ENCODE measurements at places on chromosomes 6 and 20. TPM values are rescaled to one million over a fixed set of nuclear protein-coding genes. Genes with fewer than 3 reads are reported as not detected.
A peak's percentile ranks its signal among the peaks of the same experiment; 100 is the strongest.

Gene PLCB4
- total RNA-seq, result 2.9 TPM

GRCh38 chr6:47348316-47348863, 38.7 kb upstream of the TNFRSF21 start:
- H3K36me3 ChIP-seq, result no peaks in the 10 kb centered on the region
- H3K4me1 ChIP-seq, result no peaks in the 10 kb centered on the region
- no peaks in the 10 kb centered on the region for H3K27me3 ChIP-seq
- DNase-seq, result no peak
- no peak overlapping the region for H3K27ac ChIP-seq
- no peak overlapping the region for H3K4me3 ChIP-seq

Gene LKAAEAR1
- total RNA-seq, result 0.22 TPM

Gene DHX35
- 2.2 TPM for total RNA-seq

Gene GRM4
- 1.9 TPM for total RNA-seq

Gene GPLD1
- 0.37 TPM for total RNA-seq

DNA sequence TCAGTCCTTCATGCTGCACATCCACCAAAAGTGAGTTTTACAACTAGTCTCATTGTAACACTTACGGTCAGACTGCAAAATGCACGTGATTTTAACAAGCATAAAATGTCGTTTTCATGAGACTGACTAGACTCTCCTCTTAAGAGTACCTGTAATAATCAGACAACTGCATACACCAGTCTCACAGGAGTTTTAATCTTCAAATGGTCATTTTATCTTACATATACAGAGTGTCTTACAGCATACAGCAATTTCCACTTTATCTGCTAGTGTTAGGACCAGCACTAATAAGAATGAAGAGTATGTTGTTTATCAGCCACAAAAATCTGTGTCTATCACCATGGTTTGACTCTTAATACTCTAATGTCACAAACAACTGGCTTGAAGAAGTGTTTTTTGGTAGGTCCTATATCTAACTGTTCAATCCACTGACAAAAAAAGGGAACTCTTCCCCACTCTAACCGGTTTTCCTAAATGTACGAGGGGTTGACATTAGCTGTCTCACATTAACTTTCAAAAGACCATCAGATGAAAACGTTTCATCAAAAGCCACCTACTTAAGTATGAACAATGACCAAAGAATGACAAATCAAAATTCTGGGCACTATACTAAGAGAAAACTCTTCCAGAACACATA, 1.5 kb upstream of the ASF1A start:
- DNase-seq, result no peak
- peak overlapping the region; percentile 26 for H3K4me3 ChIP-seq
- H3K4me1 ChIP-seq, result peaks cover 4% of the 10 kb centered on the region
- no peaks in the 10 kb centered on the region for H3K36me3 ChIP-seq

GRCh38 chr6:137964876-137965275, 97.8 kb downstream of the TNFAIP3 start:
- no peaks in the 10 kb centered on the region for H3K4me1 ChIP-seq
- DNase-seq, result no peak
- no peak overlapping the region for H3K27ac ChIP-seq
- H3K27me3 ChIP-seq, result no peaks in the 10 kb centered on the region

DNA sequence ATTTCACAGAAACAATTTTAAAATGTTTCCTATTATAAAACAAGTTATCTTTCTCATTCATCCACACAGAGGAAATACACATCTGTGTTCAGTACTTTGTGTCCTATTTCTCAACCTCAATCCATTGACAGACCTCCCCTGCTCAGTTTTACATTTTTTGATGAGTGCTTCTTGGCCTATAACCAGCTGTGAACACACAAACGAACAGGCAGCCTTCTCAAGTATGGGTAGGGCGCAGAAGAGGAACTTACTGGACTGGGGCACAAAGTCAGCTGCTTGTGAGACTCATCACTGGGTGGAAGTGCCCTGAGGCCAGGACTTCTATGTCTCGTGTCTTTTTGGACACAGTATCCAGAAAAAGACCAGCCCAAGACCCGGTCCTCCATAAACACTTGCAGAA, 2.8 kb downstream of the RPS6KA2 start:
- H3K36me3 ChIP-seq, result no peaks in the 10 kb centered on the region
- peaks cover 15% of the 10 kb centered on the region for H3K4me1 ChIP-seq
- H3K27ac ChIP-seq, result no peak overlapping the region

Gene SAPCD1
- total RNA-seq, result 0.69 TPM

- no peaks in the 10 kb centered on the region for H3K36me3 ChIP-seq
- H3K27me3 ChIP-seq, result no peaks in the 10 kb centered on the region
- peaks cover 6% of the 10 kb centered on the region for H3K4me1 ChIP-seq
- no peak overlapping the region for H3K4me3 ChIP-seq
- no peak for DNase-seq
Measured at GRCh38 chr6:49541936-49542335, 8.5 kb upstream of the C6orf141 start.

Gene PSMB8
- total RNA-seq, result 7.4 TPM

GRCh38 chr6:152313542-152314482, 323.4 kb downstream of the SYNE1 start:
- no peaks in the 10 kb centered on the region for H3K4me1 ChIP-seq
- H3K27ac ChIP-seq, result no peak overlapping the region
- no peak overlapping the region for H3K4me3 ChIP-seq
- peaks cover 2% of the 10 kb centered on the region for H3K36me3 ChIP-seq
- DNase-seq, result no peak

GRCh38 chr6:155895641-155896040, 440.0 kb upstream of the NOX3 start:
- H3K4me3 ChIP-seq, result no peak overlapping the region
- no peaks in the 10 kb centered on the region for H3K36me3 ChIP-seq
- no peaks in the 10 kb centered on the region for H3K27me3 ChIP-seq
- no peak overlapping the region for H3K27ac ChIP-seq
- no peaks in the 10 kb centered on the region for H3K4me1 ChIP-seq
- no peak for DNase-seq

DNA sequence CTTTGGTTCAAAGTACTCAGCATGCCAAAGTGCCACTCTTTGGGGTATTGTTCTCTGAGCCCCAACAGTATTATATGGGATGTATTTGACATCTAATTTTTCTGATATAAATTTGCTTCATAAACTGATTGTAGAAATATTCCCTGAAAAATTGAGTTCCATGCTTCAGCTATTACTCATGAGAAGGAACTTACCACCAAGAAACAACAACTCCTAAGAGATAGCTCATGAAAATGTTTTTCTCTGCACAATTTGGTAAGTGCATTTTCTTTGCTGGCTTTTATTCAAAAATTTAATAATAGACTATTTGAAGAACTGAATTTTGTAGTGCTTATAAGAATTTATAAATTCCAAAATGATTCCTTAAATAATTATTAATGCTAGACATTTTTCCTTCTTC, 12.8 kb upstream of the TPD52L1 start:
- H3K27ac ChIP-seq, result no peak overlapping the region
- no peaks in the 10 kb centered on the region for H3K27me3 ChIP-seq
- no peaks in the 10 kb centered on the region for H3K36me3 ChIP-seq
- H3K4me1 ChIP-seq, result no peaks in the 10 kb centered on the region
- no peak overlapping the region for H3K4me3 ChIP-seq

GRCh38 chr6:6793388-6794250, 205.1 kb downstream of the LY86 start:
- H3K4me3 ChIP-seq, result no peak overlapping the region
- DNase-seq, result no peak
- H3K27me3 ChIP-seq, result no peaks in the 10 kb centered on the region
- H3K27ac ChIP-seq, result no peak overlapping the region
- H3K4me1 ChIP-seq, result no peaks in the 10 kb centered on the region

DNA sequence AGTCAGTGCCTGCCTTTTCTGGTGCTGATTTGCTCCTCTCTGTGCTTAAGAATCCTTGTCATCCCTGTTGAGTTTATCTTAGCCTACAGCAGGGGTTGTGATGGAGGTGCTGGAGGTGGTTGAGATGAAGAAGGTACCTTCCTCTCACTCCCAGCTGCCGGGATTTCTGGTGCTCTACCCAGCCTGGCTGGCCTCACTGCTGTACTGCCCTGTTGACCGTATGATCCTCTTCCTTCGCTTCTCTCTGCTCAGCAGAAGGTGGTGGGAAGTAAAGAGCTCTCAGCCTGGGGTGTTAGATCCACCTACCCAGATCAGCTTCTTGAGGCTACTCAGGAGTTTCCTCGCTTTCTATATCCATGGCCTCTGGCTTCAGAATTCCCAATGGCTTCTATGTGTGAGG, 101.0 kb upstream of the NXT1 start:
- H3K36me3 ChIP-seq, result no peaks in the 10 kb centered on the region
- H3K27ac ChIP-seq, result no peak overlapping the region
- H3K4me3 ChIP-seq, result no peak overlapping the region
- H3K4me1 ChIP-seq, result no peaks in the 10 kb centered on the region
- DNase-seq, result no peak
